ENCODE measurements at places on chromosomes 6 and 20. TPM values are rescaled to one million over a fixed set of nuclear protein-coding genes. Genes with fewer than 3 reads are reported as not detected.

The RNF5 gene
- 44.9 TPM for polyA plus RNA-seq

The ADTRP gene
- polyA plus RNA-seq = 0.35 TPM

The MAS1 gene
- not detected for polyA plus RNA-seq

The TMEM170B gene
- 0.22 TPM for polyA plus RNA-seq

The SLC17A3 gene
- not detected for polyA plus RNA-seq
